SK-N-SH (cell line): ENCODE measurements at places on chromosomes 4 and X. TPM values are rescaled to one million over a fixed set of nuclear protein-coding genes. Genes with fewer than 3 reads are reported as not detected.
A peak's percentile ranks its signal among the peaks of the same experiment; 100 is the strongest.

GRCh38 chrX:40172401-40173142 is 74.8 kb upstream of the BCOR start:
- H3K4me1 ChIP-seq = peaks cover 41% of the 10 kb centered on the region
- H3K27ac ChIP-seq = peak overlapping the region; percentile 96
- H3K27me3 ChIP-seq = peaks cover 36% of the 10 kb centered on the region; the same call in 1 of the 2 replicates
- H3K36me3 ChIP-seq = no peaks in the 10 kb centered on the region
- DNase-seq = no peak

DNA sequence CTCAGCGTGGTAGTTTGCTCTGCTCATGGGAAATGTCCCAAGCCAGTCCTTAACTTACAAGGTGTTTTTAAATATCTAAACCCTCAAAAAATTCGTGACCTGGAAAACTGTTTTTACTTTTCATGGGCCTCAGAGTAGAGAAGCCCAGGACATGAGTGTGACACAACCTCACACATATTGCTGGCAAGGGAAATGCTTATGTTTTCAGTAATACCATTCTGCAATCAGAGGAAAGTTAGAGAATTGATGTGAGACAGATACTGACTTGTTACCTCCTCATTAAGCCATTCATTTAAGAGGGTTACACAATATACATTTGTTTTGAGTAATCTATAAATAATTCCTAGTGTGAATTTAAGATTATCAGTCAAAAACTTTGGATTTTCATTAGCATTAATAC is 209.5 kb downstream of the ARHGAP10 start:
- H3K36me3 ChIP-seq = peaks cover 16% of the 10 kb centered on the region; the same call in 1 of the 2 replicates
- H3K27me3 ChIP-seq = no peaks in the 10 kb centered on the region
- no peak for DNase-seq
- H3K4me3 ChIP-seq = no peak overlapping the region

DNA sequence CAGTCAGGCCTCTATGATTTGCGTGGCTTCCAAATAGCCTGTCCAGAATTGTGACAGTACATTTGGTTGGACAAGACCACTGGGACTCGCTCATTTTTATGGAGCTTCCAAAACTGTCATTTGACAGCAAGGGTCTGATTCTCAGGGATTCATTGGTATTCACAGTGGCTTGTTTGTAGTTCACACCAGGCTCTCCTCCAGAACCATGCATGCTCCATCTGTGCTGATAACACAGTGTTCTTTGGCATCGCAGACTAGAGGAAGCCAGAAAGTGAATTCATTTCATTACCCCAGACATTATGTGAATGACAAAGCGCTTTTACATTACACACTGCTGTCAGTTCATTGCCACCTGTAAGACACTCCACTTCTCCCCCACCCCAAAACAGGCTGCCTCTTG is 208.3 kb downstream of the ARHGAP10 start:
- H3K27me3 ChIP-seq = no peaks in the 10 kb centered on the region
- H3K4me1 ChIP-seq = peaks cover 8% of the 10 kb centered on the region
- peak; percentile 42 for DNase-seq
- H3K27ac ChIP-seq = no peak overlapping the region

CLIC2 gene
- 0.03 and 0.16 TPM in 2 replicates for polyA plus RNA-seq

ARHGAP36 gene
- 0.23 and 0.86 TPM in 2 replicates for polyA plus RNA-seq
